ENCODE measurements at places on chromosomes 3 and 15.

DNA sequence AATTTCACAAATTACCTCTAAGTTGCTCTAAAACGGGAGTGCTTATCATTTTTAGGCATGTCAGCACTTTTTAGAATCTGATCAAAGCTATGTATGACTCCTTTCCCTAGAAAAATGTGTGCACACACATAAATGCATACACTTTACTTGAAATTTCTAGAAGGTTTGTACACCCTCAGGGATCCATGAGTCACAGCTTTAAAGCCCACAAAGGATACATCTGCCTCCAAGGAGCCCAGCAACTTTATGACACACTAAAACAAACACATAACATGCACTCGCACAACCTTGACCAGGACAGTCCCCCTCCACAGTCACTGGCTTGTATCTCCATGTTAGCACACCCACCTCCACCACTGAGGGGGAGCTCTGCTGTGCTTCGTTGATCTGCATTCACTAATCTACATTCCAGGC is 722.0 kb upstream of the CFAP20DC start:
- DNase-seq, result no peak

GRCh38 chr15:45156744-45157455 is 27.1 kb downstream of the DUOX1 start:
- no peak for DNase-seq

- peak; percentile 62 for DNase-seq
Observed at GRCh38 chr15:58522391-58522790, 90.6 kb downstream of the LIPC start.

- no peak for DNase-seq
Observed at GRCh38 chr15:31272558-31273257, 53.9 kb upstream of the KLF13 start.

DNA sequence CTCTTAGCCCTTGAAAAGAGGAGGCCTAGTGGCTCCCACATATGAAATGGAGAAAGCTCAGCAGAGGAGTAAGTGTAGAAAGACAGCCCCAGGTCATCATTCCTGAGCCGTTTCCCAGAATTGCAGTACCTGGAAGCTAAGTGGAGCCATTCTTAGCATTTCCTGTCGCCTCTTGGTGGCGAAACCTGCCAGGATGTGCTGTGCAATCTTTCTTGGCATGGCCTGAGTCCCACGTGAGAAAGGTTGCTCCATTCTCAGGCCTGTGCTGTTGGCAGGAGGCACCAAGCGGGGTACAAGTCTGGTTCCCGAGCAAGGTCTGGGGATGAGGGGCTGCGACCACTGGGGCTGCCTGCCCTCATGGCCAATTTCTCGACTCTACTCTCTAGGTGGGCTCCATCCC is 207.2 kb upstream of the TPM1 start:
- no peak for DNase-seq

DNA sequence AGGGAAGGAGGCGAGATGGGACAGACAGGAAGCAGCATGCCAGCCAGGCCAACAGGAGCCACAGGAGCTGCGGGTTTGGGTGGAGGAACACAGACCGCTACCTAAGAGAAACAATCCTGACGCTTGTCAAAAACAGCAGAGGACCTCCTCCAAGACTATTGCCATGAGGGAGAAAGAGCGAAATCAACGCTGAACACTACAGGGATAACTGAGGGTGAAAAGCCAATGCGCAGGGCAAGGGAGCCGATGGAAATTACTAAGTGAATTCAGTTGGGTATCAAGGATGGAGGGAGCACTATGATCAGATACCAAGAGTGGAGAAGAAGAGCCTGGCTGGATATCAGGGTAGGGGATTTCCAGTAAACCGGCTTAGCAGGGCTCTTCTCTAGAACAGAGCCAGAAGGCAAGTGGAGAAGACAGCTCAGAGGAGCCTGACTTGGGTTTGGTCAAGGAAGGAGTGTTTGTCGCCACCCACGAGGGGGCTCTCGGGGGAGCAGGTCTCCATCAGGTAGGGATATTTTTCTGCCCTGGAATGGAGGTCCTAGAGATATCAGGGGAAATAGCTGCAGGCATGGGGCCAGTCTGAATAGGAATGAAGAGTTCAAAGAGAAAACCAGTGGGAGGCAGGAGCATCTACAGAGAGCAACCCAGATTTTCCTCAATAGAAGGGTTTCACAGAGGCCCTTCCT is 48.4 kb downstream of the SLC41A3 start:
- DNase-seq, result no peak

DNA sequence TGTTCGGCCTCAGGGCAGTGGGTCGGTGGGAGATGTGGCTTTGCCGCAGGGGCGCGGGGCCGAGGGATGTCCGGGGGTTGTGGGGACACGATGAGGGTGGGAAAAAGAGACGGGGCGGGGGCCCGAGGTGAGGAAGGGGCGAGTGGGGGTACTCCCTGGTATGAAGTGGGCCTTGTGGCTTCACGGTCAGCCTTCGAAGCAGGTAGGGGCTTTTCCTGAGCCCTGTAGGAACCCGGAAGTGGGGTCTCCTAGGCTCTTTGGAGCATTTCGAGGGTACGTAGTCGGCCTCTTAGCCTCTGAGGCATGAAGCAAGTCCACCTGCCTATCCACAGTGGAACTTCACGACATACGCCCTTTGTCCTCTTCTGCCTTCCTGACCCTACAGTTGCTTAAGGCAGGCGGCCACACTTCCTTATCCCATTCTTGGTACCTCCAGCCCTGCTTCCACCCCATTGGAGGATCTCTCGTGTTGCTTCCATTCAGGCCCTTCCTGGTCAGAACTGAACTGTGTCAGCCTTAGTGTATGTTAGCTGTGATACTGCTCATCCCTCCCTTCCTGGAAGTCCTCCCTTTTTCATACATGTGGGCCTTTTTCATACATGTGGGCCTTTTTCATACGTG is 389 bp downstream of the ARPC4 start:
- DNase-seq, result no peak

DNA sequence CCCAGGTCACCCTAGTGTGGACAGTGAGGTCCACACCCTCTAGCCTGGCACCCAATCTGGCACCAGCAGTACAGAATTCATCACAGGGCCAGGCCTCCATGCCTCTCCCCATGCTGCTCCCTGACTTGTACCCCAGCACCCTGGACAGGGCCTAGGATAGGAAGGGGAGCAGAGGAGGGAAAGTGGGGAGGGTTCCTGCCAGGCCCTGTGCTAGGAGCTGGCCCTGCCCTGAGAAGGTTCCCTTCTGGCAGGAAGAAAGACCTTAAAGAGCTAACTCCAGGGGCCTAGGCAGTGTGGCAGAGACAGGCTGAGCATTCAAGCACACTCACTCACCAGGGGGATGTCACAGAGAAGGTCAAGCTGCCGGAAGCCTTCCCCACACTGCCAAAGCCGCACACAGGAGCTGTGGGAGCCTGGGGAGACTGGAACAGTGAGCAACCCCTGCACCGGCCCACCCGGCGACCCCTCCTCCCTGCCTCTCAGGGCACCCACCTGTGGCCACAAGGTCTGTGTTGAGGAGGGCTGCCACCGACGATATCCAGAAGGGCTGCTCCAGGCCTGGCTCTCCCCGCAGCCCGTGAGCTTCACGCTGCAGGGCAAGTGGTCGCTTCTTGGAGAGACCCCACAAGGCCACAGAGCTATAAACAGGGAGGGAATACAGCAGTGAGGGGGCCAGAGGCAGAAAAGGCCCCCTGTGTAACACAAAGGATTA is 7.4 kb downstream of the RRP9 start:
- DNase-seq, result no peak

DNA sequence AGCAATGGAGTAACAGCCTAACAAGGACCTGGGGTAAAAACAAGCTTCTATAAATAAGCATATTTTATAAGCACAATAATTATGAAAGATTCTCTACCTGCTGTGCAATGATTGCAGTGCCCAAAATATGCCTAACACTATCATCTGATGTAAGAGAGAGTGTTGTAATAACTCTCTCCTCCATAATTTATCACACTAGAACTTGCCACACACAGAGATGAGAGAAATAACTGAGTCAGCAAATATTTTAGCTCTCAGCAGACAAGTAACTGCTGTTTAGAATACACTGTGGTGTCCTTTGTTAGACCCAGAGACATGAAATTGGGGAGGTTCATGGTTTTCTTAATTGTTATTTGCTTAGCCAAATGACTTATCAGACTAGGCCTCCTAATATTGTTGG is 105.3 kb upstream of the ACP3 start:
- no peak for DNase-seq

GRCh38 chr3:189727898-189728297 is 96.7 kb downstream of the TP63 start:
- no peak for DNase-seq

DNA sequence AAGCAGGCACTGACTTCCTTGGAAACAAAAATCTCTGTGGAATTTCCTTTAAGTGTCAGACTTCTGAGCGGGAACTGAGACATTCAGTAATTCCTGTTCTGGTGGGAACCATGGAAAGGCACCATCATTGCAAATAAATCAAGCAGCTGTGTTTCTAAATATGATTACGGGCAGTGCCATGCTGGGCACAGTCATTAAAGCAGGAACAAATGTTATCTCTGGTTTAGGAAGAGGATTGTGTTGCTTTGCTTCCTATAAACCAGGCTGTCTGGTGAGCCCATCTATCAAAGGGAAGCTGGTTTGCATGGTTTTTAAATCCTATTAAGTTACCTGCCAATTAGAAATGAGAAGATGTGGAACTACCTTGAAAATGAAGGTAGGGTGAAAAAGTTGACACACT is 86.7 kb downstream of the EBLN2 start:
- no peak for DNase-seq

GRCh38 chr3:31250116-31250777 is 282.5 kb upstream of the STT3B start:
- DNase-seq, result no peak

DNA sequence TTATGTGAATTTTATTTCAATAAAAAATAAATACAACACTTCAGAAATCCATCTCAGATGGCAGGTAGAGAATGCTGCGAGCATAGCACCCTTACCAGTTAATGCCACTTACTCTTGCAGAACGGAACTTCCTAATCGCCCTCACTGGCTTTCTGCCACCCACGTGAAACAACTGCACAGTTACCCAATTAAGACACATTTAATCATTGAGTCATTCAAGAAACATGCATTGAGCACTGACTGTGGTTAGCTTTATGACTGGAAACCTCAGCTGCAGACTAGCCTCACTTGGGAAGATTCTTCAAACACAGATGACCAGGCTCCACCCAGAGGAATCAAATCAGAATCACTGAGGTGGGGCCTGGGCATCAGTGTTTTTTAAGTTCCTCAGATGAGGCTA is 5.6 kb upstream of the MFGE8 start:
- no peak for DNase-seq

GRCh38 chr3:47011371-47011770 is 31.9 kb downstream of the NBEAL2 start:
- DNase-seq, result no peak

GRCh38 chr15:28269097-28269496 is 52.9 kb downstream of the HERC2 start:
- no peak for DNase-seq

- no peak for DNase-seq
Observed at GRCh38 chr15:92672102-92672501, 16.5 kb upstream of the FAM174B start.

- no peak for DNase-seq
Observed at GRCh38 chr3:9339761-9340471, 22.9 kb upstream of the THUMPD3 start.
